Central memory CD8-positive, alpha-beta T cell (primary cell): ENCODE measurements at places on chromosomes 13 and 19.
A peak's percentile ranks its signal among the peaks of the same experiment; 100 is the strongest.

- DNase-seq, result peak; percentile 34
- peaks cover 30% of the 10 kb centered on the region for H3K4me1 ChIP-seq
- H3K27me3 ChIP-seq, result no peaks in the 10 kb centered on the region
- peak within 1 kb of the TSS; percentile 82 for H3K27ac ChIP-seq
These were observed at the start of gene ETHE1 for GRCh38 chr19:43526884-43527859. TSS of gene ETHE1 (minus strand) at chr19:43527201. CDS start at chr19:43527177, 24 bp downstream.

GRCh38 chr19:39200066-39200802 lies 3.5 kb downstream of the NCCRP1 start:
- no peak for DNase-seq
- H3K4me3 ChIP-seq, result no peak overlapping the region

DNA sequence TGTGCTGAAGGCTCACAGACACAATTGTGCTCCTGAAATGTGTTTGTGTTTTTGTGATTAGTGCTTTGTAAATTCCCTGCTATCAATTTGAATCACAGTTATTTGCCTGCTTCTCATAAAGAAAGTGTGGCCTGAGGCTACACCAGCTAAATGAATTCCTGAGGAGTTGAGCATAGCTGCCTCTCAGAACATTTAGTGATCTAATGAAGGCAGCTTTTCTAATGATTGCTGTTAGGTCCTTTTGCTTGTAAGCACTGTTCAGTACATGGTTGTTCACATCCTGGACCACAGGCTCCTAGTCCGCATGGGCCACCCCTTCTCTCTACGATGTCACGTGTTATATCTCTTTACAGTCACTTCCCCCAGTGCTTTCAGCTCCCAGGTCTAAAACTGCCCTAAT lies 238.2 kb downstream of the B3GLCT start:
- no peak for DNase-seq
- peaks cover 66% of the 10 kb centered on the region for H3K27me3 ChIP-seq
- no peaks in the 10 kb centered on the region for H3K4me1 ChIP-seq
- no peak overlapping the region for H3K4me3 ChIP-seq
- no peaks in the 10 kb centered on the region for H3K36me3 ChIP-seq
- H3K27ac ChIP-seq, result no peak overlapping the region

GRCh38 chr13:79735228-79735627 lies 254.3 kb downstream of the NDFIP2 start:
- H3K4me3 ChIP-seq, result no peak overlapping the region
- H3K36me3 ChIP-seq, result no peaks in the 10 kb centered on the region
- H3K27ac ChIP-seq, result no peak overlapping the region

DNA sequence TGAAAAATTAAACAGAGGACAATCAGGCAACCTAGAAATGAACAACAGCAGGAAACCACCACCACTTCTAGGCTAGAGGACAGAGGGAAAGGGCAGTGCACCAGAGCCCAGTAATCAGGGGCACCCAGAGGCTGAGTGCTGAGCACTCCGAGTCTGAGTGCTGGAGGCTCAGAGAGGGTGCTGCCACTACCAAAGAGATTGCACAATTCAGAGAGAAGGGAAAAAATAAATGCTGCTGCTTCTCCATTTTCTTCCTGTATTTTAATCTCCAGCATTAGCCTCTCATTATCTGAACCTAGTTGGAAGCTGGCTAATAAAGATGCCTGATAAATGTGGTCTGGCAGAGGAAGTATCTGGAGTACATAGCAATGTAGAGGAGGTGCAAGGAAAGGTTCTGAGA lies 11.8 kb upstream of the ZNF175 start:
- peaks cover 2% of the 10 kb centered on the region for H3K36me3 ChIP-seq
- no peak for DNase-seq
- H3K27me3 ChIP-seq, result peaks cover 80% of the 10 kb centered on the region
- H3K27ac ChIP-seq, result no peak overlapping the region

DNA sequence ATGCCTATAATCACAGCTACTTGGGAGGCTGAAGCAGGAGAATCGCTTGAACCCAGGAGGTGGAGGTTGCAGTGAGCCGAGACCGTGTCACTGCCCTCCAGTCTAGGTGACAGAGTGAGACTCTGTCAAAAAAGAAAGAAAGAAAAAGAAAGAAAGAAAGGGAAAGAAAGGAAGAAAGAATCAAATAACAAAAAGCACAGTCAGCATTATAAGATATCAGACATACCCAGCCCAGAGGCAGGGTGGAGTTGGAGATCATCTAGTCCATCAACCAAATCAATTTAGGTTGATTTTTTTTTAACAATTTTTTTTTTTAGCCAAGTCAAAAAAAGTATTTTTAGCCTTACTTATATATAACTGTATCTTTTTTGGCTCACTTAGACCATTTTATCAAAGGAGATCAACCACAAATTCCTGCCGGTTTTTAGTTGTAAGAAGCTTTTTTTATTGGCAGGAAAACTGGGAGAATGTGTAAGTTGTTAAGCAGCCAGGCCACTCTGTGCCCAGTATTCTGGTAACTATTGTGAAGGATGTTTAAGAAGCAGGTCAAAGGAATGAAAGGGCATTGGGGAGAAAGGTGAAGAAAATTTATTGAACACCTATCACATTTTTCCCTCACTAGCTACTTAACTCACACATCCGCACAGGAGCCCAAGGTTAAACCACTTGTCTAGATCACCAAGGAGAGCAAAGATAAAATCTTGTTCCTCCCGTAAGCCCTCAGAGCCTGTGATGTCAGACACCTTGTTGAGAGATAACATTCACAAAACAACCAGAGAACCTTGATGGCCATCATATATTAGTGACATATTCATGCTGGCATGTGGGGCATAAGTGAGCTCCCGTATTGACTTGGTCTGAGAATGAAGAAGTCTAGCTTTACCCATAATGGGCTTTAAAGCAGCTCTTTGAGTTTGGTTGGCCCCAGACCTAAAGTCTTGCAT lies 91.8 kb downstream of the COL4A2 start:
- H3K27me3 ChIP-seq, result peaks cover 74% of the 10 kb centered on the region
- H3K4me3 ChIP-seq, result no peak overlapping the region
- H3K27ac ChIP-seq, result no peak overlapping the region
- no peaks in the 10 kb centered on the region for H3K4me1 ChIP-seq
- H3K36me3 ChIP-seq, result no peaks in the 10 kb centered on the region
- DNase-seq, result no peak

GRCh38 chr13:78909276-78909675 lies 250.3 kb upstream of the OBI1 start:
- H3K27me3 ChIP-seq, result no peaks in the 10 kb centered on the region
- no peaks in the 10 kb centered on the region for H3K36me3 ChIP-seq
- H3K4me1 ChIP-seq, result no peaks in the 10 kb centered on the region
- H3K4me3 ChIP-seq, result no peak overlapping the region
- DNase-seq, result no peak

GRCh38 chr13:98835156-98835555 lies 82.7 kb upstream of the SLC15A1 start:
- H3K27me3 ChIP-seq, result no peaks in the 10 kb centered on the region
- H3K4me3 ChIP-seq, result no peak overlapping the region
- DNase-seq, result no peak
- H3K27ac ChIP-seq, result peak overlapping the region; percentile 69

DNA sequence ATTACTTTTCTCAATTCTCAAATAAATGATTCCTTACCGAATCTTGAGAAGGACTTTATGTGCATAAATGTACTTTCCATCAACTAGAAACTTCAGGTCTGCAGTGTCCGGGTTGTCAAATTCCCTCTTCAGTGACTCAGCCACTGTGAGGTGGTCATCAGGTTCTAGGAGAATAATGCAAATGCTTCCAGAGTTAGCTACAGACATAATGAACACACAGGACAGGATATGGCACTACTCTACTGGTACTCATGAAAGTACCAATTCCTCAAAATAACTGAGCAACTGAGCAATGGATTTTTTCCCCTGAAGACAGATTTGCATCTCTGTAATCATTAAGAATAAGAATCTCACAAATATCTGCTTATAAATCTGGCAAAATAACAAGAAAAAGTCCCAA lies 31.2 kb downstream of the RCBTB2 start:
- H3K27ac ChIP-seq, result no peak overlapping the region
- H3K36me3 ChIP-seq, result peaks cover 23% of the 10 kb centered on the region
- H3K4me3 ChIP-seq, result no peak overlapping the region
- H3K4me1 ChIP-seq, result peaks cover 79% of the 10 kb centered on the region
- H3K27me3 ChIP-seq, result no peaks in the 10 kb centered on the region

DNA sequence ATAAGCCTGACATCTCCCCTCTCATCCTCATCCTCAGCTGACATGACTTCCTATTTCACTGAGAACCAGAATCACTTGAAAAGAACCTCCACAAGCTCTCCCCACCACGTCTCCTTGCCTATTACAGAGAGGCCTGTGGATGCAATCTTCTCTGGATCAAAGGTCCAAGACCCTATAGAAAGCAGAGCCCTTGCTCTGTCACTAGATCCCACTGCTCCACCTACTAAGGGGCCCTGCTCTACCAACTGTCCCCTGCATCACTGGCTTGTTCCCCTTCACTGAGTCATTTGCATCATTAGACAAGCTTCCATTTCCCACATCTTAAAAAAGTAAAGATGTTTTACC lies 40.8 kb downstream of the RCBTB2 start:
- H3K36me3 ChIP-seq, result peaks cover 12% of the 10 kb centered on the region
- H3K4me3 ChIP-seq, result no peak overlapping the region
- H3K27me3 ChIP-seq, result no peaks in the 10 kb centered on the region
- H3K27ac ChIP-seq, result no peak overlapping the region
- peaks cover 22% of the 10 kb centered on the region for H3K4me1 ChIP-seq
- no peak for DNase-seq

GRCh38 chr19:708154-709143 lies at the start of gene PALM:
TSS of gene PALM (plus strand) at chr19:708935. CDS start at chr19:709147, 212 bp downstream.
- H3K27me3 ChIP-seq, result peaks cover 38% of the 10 kb centered on the region
- H3K36me3 ChIP-seq, result no peaks in the 10 kb centered on the region
- H3K4me3 ChIP-seq, result no peak within 1 kb of the TSS
- no peak within 1 kb of the TSS for H3K27ac ChIP-seq
- DNase-seq, result no peak

GRCh38 chr19:54608792-54609191 lies 15.4 kb downstream of the LILRA1 start:
- no peak overlapping the region for H3K27ac ChIP-seq
- H3K4me1 ChIP-seq, result no peaks in the 10 kb centered on the region
- H3K4me3 ChIP-seq, result no peak overlapping the region
- H3K36me3 ChIP-seq, result peaks cover 2% of the 10 kb centered on the region
- no peak for DNase-seq

DNA sequence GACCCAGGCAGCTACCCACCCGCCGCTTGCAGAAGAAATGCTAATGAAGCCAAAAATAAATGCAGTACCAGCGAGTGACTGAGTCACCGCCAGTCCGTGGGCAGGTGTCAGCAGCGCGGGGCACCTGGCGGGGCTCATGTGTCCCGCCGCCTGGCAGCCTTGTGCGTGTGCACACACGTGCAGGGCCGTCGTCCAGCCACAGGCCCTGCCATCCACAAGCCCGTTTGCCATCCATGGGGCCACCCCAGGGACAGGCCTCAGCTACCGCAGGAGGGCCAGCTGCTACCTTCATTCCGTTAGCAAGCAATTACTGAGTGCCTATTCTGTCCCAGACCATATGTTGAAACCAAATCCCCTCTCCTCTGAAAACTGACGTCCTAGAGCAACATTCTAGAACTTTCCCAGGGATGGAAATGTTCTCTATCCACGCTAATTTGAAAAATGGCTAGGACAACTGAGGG lies 20.5 kb downstream of the NCAN start:
- H3K4me3 ChIP-seq, result no peak overlapping the region
- no peak overlapping the region for H3K27ac ChIP-seq
- H3K27me3 ChIP-seq, result peaks cover 33% of the 10 kb centered on the region
- DNase-seq, result no peak
- no peaks in the 10 kb centered on the region for H3K36me3 ChIP-seq

DNA sequence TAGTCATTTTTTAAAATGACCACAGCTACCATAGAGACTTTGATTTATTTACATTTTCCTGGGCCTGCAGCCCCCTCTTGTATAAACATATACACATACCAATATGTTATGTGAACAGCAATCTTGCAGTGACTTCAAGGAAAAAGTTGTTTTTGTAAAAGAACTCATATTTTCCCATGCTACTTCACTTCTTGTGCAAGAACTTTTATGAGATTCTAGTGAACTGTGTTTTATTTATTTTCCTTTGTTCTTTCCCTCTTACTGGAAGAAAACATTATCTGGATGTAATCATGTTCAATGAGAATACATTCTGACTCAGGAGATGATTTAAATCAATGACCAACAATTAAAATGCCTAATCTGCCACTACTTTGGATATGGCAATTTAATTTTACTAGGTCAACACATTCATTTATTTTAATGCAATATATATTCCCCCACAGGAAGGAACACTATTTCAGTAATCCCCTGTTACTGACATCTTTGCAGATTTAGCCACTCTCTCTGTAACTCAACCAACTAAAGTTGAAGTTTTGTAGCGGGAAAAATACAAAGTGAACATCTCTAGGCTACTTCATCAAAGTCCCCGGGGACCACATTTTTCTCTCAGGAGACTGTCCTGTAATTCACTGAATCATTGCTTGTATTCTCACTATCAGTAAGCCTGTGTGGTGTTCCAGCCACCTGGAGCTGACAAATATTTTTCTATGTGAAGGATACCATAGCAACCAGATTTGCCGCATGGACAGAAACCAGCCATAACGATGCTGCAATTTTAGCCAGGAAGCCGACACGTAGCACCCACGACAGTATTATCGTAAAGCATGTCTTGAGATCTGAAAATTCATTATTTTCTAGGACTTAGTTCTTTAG lies 90.5 kb downstream of the STARD13 start:
- no peaks in the 10 kb centered on the region for H3K36me3 ChIP-seq
- no peak overlapping the region for H3K4me3 ChIP-seq
- H3K4me1 ChIP-seq, result peaks cover 10% of the 10 kb centered on the region
- no peak overlapping the region for H3K27ac ChIP-seq
- no peak for DNase-seq
- H3K27me3 ChIP-seq, result no peaks in the 10 kb centered on the region

GRCh38 chr19:13861714-13862531 lies 15.0 kb upstream of the NANOS3 start:
- peak overlapping the region; percentile 99 for H3K27ac ChIP-seq
- peak overlapping the region; percentile 94 for H3K4me3 ChIP-seq
- peaks cover 29% of the 10 kb centered on the region for H3K27me3 ChIP-seq

DNA sequence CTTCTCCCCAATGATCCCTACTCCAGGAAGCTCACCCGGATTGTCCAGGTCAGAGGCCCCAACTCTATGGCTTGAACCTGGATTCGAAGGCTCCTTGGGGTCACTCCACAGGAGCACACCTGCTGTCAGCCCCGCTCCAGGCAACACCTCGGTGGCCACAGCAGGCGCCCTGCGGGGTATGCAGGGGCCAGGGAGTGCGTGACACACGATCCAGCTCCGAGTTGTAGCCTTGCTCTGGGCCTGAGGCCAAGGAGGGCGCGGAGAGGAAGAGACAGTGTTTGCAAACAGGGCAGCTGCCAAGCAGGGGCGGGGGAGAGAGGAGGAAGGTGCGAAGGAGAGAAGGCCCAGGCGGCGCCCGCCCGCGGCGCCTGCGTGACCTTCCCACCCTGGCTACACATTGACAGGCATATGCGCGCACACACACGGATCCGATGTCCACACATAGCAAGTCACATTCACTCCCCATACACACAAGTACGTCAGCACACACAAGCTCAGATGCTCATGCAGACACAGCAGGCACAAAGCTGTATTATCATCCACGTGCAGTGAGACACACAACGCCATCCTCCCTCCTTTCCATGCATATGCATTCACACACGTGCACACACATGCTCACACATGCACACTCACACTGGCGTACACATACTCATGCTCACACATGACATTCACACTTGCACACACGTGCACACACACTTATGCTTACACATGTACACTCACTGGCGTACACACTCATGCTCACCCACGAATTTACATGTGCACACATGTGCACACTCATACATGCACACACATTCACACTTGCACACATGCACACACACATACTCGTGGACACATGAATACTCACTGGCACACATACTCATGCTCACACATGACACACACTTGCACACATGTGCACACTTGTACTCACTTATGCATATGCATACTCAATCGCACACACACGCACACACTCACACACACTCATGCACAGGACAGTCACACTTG lies 10.4 kb downstream of the SBK2 start:
- H3K4me3 ChIP-seq, result no peak overlapping the region
- no peaks in the 10 kb centered on the region for H3K4me1 ChIP-seq
- no peak overlapping the region for H3K27ac ChIP-seq
- no peak for DNase-seq
